NCI-H460 (cell line): ENCODE measurements at places on chromosomes 3 and 15.

- no peak for DNase-seq
Measured at GRCh38 chr3:137588871-137589270, 175.2 kb upstream of the SOX14 start.

DNA sequence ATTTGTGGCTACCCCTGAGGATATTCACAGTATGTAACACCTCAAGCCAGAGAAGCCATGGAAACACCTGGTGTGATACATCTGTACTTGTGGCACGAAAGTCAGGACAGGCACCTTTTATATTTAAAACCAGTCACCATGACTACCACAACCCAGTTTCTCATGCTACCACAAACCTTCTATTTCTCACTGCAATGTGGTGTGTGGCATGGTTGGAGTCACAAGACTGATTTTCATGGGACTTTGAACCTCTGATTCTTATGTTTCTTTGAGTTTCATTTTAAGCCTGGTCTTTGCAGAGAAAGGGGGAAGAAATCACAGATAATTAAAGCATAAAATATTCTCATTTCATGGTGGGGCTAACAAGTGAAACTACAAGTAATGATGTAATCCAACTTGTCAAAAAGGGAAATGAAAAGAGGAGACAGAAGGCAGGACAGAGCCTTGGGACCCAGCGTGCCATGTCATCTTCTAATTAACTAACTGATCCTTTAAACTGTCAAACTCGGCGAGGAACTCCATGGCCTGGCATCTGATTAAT is 175.9 kb downstream of the PDZRN3 start:
- DNase-seq = no peak

GRCh38 chr3:122077293-122078234 is 22.4 kb downstream of the CD86 start:
- no peak for DNase-seq

- no peak for DNase-seq
Measured at GRCh38 chr3:187162265-187162953, 23.1 kb upstream of the RPL39L start.

GRCh38 chr15:98397419-98397818 is 250.9 kb upstream of the IGF1R start:
- no peak for DNase-seq

DNA sequence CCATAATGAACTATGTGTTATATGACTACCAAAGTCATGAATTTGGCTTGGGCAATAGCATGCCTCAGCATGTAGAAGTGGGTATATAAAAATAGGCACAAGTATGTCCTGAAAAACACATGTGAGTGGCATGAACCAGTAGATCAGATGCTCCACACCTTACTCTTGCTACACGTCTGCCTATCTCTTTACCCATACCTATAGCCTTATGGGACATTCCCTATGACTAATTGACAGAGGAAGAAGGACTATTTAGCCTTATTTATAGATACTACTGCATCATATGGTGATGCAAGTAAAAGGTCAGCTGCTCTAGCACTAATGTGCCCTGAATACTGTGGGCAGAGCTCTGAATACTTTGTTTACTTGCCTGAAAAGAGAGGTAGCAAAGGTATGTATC is 81.0 kb upstream of the ZPLD1 start:
- DNase-seq = peak; percentile 24

DNA sequence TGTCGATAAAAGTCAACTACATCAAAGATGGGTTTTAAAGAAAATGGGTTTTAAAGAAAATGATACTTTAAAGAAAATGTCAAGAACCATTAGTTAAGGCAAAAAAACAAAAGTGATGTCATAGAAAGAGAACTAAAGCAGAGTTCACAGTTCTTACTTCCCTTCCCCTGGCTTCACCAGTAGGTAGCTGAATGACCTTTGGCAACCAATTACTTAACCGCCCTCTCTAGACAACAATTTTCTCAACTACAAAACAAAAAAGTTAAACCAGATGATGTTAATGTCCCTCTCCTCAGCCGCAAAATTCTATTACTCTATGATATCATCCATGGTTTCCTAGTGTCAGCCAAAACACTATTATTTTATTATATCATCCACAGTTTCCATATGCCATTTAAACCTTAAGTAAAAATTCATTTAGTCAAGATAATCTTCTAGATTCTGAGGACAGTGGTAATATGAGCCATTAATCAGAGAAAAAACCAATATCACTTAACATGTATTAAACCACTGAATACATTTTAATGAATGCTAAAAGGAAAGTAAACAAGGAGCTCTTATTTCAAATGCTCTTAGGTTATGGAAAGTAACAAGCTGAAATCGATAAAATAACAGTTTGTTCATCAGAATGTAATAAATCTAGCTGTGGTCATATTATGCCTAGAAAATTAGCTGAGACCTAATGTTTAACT is 13.1 kb downstream of the RYK start:
- DNase-seq = no peak

GRCh38 chr3:16148213-16148612 is 26.3 kb upstream of the GALNT15 start:
- DNase-seq = no peak

DNA sequence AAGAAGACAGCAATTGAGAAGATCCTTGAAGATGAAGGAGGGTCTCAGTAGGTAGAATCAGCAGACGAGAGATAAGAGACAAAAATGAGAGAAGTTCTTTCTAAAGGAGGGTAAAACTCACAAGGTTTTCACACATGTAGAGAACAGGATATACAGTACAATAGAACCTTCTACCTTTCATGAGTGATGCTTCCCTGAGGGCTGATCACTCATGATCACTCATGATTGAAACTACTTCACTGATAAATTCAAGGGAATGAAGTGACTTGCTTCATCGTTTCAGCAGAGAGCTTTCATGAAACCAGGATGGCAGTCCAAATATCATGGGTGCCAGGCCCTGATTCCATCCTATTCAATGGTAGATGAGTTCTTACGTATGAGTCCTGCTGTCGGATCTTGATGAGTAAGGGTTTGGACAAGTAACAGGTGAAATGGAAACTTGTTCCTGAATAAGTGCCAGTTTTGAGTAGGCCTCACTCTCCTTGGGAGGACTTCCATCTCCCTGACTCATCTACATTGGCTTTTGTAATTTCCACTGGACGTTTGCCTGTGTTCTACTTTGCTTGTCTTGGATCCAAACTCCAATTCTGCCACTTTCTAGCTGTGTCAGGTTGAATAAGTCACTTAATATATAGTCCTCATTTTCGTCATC is 9.6 kb upstream of the CLDN16 start:
- DNase-seq = no peak

- no peak for DNase-seq
Measured at GRCh38 chr3:42507761-42508335, 5.4 kb downstream of the VIPR1 start.

GRCh38 chr3:31132132-31132769 is 237.8 kb upstream of the GADL1 start:
- peak; percentile 4 for DNase-seq

- peak; percentile 52 for DNase-seq
Measured at GRCh38 chr15:68154923-68155559, 50.1 kb downstream of the CALML4 start.

DNA sequence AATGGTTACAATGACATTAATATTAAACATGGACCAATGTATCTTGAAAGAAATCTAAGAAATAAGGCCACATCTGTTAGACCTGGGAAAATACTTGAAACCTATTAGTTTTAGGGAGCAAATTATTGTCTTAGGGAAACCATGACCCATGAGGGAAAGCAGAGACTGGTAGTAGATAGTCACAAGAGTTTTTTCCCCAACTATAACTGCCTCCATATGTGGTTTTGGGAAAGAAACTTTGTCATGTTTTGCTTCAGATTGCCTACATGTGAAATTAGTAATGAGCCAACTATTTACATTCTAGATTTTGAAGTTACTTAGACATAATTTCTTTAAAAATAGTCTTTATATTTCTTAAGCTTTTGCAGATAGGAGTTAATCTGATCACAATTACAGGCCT is 474.9 kb downstream of the ROBO2 start:
- no peak for DNase-seq

- no peak for DNase-seq
Measured at GRCh38 chr3:47347217-47347801, 33.5 kb upstream of the PTPN23 start.

- DNase-seq = no peak
Measured at GRCh38 chr3:48919215-48920138, 835 bp downstream of the ARIH2 start.

- peak; percentile 5 for DNase-seq
Measured at GRCh38 chr3:195270079-195270816, 711 bp downstream of the XXYLT1 start.

- no peak for DNase-seq
Measured at GRCh38 chr3:186880406-186880805, 37.9 kb downstream of the ADIPOQ start.

DNA sequence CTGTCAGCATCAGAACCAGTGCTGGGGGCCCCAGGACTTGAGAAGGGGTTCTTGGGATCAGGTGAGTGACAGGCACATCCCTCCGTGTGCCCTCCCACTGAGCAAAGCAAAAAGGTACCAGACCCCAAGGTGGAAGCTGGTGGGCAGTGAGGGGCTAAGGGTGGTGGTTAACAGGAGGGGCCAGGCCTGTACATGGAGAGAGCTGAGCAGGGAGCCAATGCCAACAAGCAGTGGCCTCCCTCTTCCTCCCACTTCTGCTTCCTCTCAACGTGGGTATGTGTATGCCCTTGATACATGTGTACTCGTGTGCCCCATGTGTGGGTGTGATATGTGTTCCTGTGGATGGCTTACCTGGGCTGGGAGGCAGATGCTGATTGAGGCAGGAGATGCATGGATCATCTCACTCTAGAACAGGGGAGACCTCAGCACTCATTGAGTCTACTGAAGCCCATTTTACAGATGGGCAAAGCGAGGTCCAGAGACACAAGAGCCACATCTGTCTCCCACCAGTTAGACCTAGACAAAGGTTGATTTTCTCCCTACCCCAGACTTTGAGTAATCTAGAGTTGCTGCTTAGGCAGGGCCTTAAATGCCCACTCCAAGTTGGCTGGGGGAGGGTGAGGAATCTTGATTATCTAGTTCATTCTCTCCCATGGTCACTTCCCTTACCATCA is 945 bp downstream of the VIPR1 start:
- DNase-seq = no peak

- no peak for DNase-seq
Measured at GRCh38 chr3:177294221-177294620, 96.9 kb upstream of the TBL1XR1 start.

- no peak for DNase-seq
Measured at GRCh38 chr3:71563827-71564226, 19.7 kb downstream of the FOXP1 start.

- no peak for DNase-seq
Measured at GRCh38 chr3:52527039-52527731, 6.5 kb downstream of the NT5DC2 start.
